ENCODE measurements at places on chromosomes 5 and 9.
A peak's percentile ranks its signal among the peaks of the same experiment; 100 is the strongest.

DNA sequence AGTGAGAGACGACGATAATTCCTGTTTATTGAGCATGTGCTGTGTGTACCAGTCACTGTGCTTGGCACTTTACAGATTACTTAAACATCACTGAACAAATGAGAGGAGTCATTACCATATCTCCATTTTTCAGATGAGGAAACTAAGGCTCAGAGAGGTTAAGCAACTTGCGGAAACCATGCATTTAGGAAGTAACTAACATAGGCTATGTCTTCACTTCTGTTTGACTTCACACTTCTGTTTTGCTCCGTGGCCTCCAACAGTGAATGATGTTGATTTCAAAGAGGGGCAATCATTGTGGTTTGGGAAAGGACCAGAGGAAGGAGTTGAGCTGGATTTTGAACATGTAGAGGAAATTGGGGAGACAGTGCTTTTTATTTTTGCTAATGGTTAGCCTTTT, 16.7 kb downstream of the GCNT1 start:
- no peak for DNase-seq

GRCh38 chr5:150895431-150896428, 9.1 kb downstream of the ZNF300 start:
- DNase-seq = no peak

DNA sequence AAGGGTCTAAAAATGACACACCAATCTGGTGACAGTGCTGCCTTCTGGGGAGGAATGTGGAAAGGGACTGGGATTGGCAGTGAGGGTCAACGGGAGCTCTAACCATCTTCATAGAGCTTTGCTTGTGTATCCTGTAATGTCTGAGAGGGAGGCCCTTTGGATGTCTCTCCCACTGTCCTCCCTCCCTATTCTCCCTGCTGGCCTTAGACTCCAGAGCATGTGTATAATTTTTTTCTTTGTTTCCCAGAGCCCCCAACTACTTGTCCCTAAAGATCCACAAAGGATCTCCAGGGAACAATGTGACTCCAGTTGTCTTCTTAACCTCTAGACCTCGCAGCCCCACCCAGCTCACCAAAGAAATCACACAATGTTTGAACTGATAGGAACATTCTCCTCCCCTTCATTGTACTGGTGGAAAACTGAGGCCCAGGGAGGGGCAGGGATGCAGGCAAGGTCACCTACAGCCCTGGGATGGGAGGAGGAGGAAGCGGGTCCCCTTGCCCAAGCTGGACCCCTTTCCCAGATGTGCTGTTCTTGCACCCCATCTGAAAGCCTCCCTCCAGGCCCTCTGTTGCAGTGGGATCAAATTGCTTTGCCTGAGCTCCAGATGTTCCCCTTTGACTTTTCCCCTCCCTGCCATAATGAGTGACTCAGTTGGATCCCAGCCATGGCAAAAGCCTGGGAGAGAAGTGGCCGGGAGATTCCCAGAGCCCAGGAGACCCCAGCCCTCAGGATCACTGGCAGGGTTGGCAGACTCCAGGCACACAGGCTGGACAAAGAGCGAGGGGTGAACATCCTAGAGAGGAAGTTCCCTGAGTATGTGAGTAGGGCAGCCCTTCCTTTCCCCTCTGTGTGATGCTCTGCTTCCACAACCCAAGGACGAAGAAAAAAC, 21.8 kb downstream of the SPARC start:
- DNase-seq = peak; percentile 36

DNA sequence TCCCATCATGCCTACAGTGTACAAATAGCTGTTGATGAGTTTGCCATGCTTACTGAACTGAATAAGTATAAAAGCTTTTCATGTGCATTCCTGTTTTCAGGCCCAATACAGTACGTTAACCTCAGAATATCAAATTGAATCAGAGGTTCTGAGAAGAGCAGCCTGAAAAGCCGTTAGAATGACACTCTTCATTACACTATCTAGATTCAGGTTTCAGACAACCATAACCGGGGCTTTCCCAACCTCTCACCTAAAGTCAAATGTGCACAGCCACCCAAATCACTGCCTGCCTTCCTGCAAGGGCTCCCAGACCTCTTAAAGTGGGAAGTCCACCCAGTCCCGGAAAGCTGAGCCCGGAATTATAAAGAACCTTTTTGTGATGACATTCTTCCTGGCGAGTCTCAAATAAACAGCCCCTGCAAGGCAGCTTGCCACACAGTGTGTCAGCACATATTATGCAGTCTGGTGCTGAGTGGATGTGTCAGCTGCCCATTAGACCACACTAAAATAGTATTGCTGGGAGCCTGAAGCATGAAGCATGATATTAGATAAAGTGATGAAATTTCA, 245.8 kb downstream of the TLE4 start:
- DNase-seq = no peak

DNA sequence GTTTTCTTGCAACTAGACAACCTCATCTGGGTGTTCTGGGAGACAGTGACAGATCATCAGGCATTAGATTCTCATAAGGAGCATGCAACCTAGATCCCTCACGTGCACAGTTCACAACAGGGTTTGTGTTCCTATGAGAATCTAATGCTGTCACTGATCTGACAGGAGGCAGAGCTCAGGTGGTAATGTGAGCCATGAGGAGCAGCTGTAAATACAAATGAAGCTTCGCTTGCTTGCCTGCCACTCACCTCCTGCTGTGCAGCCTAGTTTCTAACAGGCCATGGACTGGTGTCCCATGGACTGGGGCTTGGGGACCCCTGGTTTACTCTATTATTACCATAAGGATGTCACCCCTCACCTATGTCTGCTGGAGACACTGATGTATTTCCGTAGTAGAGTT, 166.8 kb downstream of the PSAT1 start:
- DNase-seq = no peak

DNA sequence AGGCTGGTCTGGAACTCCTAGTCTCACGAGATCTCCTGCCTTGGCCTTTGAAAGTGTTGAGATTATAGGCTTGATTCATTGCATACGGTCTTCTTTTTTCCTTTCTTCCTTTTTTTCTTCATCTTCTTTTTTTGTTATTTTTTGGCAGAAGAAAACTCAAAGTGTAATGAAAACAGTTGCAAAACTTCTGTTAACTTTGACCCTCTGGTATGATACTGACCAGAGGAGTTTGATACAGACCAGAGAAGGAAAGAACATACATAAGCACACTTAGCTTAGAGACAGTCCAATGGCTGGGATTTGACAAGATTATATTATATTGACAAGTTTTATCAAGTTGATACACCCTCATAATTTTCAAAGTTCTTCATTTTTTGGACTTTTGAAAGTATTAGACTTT, 181.2 kb downstream of the NFIB start:
- DNase-seq = no peak

DNA sequence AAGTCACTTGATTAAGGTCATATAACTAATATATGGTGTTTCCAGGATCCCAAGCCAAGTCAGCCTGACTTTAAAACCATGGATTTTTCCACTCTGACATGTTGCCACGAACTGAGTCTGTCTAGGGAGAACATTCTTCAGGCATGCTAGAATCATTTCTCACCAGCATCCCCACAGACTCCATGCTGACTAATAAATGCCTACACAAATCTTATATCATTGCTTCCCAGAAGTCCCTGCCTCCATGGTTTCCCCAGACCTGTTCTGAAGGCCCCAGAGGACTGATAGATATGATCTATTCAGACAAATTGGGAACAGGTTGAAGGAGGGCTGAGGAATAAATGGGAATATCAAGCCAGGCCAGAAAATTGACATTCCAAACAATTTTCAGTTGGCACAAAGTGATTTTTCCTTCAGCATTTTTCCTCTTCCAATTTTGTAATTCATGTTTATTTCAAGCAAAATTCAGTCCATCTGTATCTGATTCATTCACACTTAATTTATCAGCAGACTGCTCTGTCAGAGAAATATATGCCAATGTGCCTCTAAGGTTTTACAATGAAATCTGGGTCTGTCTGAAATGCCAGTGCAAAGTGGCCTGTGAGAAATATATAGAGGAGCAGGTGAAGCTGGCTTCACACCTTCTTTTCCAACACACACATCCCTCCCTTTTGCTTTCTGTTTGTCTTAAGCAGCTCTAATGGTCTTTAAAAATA, 413.6 kb upstream of the TNC start:
- no peak for DNase-seq

DNA sequence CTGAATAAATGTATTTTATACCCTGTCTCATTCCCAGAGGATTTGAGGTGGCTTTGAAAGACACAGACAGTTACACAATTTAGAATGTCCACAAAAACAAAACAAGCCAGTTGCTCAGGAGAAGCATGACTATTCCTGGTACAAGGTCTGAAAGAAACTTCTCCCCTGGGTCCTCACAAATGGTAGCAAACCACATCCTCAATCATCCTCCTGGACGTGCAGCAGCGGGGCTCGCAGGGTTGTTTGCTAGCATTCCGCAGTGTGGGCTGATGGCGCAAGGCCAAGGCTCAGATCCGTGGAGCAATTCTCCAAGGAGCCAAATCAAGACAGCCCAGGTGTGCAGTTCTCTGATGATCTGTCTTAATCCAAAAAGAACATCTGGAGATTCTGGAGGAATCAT, 210.3 kb downstream of the ACTL7B start:
- DNase-seq = no peak

- DNase-seq = no peak
These were observed 20.3 kb downstream of the RAI14 start for GRCh38 chr5:34676416-34676815.

- no peak for DNase-seq
These were observed 8.7 kb downstream of the HINT1 start for GRCh38 chr5:131156385-131156784.

DNA sequence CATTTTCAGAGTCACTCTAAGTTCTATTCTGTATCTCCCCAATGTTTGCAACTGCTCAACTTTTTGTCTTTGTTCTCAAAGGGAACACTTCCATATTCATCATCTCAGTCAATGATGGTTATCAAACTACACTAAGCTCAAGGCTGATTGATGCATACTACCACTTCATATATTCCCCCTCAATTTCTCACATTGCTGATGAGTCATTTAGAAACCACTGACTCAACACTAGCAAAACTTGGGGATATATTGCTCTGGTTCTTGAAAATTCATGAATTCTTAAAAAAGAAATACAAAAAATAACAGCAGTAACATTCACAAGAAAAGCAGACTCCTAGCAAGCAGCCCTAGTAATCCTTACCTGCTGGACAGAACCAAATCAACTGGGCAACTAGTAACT, 52.2 kb downstream of the ABHD17B start:
- peak; percentile 7 for DNase-seq

DNA sequence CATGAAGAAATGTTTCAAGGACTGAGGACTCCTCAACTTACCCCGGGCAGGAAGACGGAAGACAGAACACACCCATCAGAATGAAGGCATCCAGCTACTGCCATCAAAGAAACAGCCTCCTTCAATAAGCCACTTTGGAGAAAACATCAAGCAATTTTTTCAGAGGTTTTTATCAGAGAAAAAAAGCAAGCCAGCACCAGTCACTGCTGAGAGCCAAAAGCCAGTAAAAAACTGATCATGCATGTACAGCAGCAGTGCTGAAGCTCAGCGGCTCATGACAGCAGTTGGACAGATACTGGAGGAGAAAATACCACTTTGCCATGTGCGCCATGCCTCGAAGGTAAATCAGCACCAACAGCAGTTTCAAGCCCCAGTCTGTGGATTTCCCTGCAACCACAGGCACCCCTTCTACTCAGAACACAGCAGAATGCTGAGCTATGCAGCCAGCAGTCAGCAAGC, 10.1 kb upstream of the ZNF484 start:
- no peak for DNase-seq

DNA sequence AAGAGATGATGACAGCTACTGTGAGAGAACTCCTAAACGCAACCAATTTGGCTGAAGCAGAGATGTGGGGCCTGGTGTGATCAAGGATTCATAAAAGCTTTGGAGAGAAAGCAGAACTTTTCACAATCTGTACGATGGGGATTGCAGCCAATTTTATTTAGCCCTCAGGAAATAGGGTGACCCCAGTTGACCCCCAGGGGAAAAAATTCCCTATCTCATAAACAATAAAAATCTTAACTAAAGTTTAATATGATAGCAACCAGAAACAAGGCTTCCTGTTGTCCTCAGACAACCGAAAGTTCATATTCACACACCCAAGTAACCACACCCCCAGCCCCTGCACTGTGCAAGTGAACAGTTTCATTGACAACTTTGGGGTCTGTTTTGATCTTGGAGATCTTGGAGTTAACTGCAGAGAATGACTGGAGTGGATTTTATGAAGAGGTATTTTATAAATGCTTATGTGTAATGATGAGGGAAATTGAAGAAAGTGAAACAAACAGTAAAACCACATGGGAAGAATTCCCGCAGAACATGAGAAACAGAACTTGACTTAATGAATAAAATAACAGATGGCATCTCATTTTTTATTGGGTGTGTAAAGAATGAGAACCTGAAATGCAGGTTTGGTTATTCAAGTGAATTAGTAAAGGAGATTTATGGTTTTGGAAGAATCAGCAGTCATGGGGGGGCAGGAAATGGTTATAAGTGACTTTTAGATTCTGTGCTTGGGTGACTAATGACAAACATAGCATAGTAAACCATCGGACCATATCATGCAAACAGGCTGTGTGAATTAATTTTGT, 94.5 kb downstream of the PDE4D start:
- peak; percentile 48 for DNase-seq

GRCh38 chr5:36228505-36228904, 13.2 kb downstream of the NADK2 start:
- no peak for DNase-seq

- no peak for DNase-seq
These were observed 343.8 kb upstream of the CDH18 start for GRCh38 chr5:20331826-20332225.

GRCh38 chr5:119427060-119427459, 25.2 kb upstream of the HSD17B4 start:
- DNase-seq = no peak

- peak; percentile 65 for DNase-seq
These were observed 89.3 kb upstream of the DMRT1 start for GRCh38 chr9:752201-752600.

GRCh38 chr5:112419986-112420864, 1.1 kb upstream of the EPB41L4A start:
- peak; percentile 89 for DNase-seq

GRCh38 chr5:107484281-107484680, 186.5 kb downstream of the EFNA5 start:
- no peak for DNase-seq

DNA sequence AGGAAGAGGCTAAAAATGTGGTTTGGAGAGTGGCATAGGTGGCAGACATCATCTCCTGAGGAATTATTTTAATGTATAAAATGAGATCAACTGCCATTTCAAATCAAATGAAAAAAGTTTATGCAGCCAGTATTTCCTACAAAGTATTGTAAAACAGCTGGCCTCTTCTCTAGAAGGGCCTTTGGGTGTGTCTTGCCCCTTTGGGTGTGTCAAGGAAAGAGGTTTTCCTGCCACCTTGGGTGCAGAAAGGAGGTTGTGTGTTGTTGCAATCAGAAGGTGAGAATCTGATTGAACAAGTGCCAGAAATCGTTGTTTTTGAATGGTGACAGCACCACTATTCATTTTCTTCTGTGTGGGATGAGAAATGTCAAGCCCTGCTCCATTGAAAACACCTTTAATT, 127.4 kb downstream of the RMI1 start:
- DNase-seq = no peak

GRCh38 chr5:92283521-92283920, 900.4 kb upstream of the ARRDC3 start:
- no peak for DNase-seq

GRCh38 chr9:106879439-106879882, 16.5 kb downstream of the ZNF462 start:
- DNase-seq = no peak

- DNase-seq = no peak
These were observed 5.7 kb downstream of the NIPBL start for GRCh38 chr5:36882250-36882649.
